ENCODE measurements at places on chromosomes 4 and X. TPM values are rescaled to one million over a fixed set of nuclear protein-coding genes. Genes with fewer than 3 reads are reported as not detected.

- DNase-seq: no peak
Observed at GRCh38 chr4:16721613-16722291, 176.7 kb downstream of the LDB2 start.

GRCh38 chr4:138562544-138562991, 320.4 kb upstream of the SLC7A11 start:
- no peak for DNase-seq

- DNase-seq: no peak
Observed at GRCh38 chr4:85806334-85806733, 331.4 kb downstream of the ARHGAP24 start.

GRCh38 chr4:77022560-77023179, 53.1 kb downstream of the CCNI start:
- no peak for DNase-seq

- DNase-seq: no peak
Observed at GRCh38 chr4:24794916-24795665, at the start of gene SOD3. Gene SOD3, plus strand, starts transcription at chr4:24795573. Its CDS starts 3,949 bp downstream, at chr4:24799522.

DNA sequence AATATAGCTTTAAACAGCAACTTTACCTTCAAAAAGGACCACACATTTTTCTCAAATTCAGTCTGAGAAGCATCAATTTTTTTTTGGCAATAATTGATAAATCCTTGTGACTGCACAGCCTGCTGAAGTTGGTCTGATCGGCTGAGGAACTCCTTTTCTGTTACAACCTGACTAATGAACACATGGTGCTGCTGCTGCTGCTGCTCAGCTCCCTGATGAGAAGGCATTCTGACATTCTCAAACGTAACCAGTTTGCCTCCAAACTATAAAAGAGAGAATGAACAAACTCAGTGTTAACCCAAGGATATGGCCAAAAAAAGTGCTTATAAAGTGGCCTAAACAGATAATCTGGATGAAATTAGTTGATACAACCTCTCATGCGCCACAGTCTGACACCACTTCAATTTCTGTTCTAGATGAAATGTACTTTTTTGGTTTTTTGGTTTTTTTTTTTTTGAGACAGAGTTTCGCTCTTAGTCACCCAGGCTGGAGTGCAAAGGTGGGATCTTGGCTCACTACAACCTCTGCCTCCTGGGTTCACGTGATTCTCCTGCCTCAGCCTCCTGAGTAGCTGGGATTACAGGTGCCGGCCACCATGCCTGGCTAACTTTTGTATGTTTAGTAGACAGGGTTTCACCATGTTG, 26.5 kb downstream of the SEC31A start:
- no peak for DNase-seq

DNA sequence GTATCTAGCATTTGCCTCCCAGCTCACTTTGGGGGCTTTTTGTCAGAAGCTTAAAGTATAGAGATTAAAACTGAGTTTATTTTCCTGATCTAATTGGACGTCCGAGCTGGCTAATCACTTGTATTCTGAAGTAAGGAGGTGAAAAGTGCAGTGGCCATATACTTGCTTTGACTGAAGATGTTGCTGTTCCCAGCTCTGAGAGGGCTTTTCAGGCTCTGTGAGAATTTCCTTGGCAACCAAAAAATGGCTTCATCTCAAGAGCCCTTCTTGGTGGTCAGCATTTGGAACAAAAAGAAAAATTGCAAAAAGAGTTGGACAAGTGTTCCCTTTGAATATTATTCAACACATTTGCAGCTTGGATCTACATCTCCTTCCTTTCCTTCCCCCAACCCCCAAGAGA, 67.0 kb downstream of the SLC4A4 start:
- DNase-seq: no peak

DNA sequence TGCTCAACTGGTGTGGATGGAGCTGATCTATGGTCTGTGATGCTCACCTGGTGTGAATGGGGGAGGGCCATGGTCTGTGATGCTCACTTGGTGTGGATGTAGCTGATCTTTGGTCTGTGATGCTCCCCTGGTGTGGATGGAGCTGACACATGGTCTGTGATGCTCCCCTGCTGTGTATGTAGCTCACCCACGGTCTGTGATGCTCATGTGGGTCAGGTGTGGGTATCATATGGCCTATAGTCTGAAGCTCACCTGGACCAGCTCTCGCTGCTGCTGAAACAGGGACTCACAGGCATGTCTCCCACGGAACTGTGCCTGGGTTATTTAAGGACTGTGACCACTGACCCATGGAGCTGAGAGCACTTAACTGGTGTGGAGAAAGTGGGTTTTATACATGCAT, 109.7 kb downstream of the CRLF2 start:
- no peak for DNase-seq

DNA sequence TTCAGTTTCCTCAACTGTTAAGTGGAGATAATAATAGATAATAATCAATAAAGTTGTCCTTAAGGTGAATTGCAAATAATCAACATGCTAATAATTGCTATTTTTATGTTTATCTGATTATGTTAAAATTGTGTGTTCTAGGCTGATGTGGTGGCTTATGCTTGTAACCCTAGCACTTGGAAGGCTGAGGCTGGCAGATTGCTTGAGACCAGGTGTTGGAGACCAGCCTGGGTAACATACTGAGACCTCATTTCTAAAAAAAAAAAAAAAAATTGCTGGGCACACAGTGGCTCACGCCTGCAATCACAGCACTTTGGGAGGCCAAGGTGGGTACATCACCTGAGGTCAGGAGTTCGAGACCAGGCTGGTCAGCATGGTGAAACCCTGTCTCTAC, 175.2 kb downstream of the GC start:
- DNase-seq: no peak

GRCh38 chr4:93730760-93731159, 97.8 kb upstream of the ATOH1 start:
- no peak for DNase-seq

DNA sequence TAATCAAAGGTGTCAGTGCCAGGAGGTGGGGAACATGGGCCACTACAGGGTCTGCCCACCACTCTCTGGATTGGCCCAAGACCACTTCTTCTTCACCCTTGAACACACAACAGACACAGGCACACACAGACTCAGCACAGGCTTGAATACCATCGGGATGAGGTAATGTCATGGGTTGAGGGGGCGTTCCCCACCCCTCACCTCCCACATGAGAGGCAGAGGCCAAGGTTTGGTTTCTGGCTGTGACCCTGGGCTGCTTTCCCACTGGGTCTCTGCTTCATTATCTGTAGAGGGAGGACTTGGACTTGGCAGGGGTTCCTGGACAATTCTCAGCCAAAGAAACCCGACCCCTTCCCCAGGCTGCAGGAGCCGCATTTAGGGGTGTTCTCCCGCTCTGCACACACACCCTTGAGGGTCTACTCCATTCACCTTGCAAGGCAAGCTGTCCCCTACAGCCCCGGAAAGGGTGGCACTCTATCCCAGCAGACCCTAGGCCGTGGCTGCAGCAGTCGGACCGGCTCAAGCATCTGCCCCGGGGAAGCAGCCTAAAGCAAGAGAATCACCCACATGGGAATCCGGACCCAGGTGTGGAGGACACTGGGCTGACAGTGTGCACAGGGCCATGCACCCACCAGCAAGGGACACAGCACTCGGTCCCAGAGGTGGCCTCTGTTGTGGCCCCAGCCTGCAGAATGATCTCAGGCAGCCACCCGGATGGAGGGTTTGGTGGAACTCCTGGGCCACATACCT, 62.4 kb downstream of the TRMT44 start:
- DNase-seq: no peak

- no peak for DNase-seq
Observed at GRCh38 chr4:42142591-42142990, 9.9 kb downstream of the BEND4 start.

- no peak for DNase-seq
Observed at GRCh38 chr4:120130786-120131185, 64.1 kb upstream of the MAD2L1 start.

- DNase-seq: no peak
Observed at GRCh38 chr4:81359207-81359606, 112.5 kb downstream of the RASGEF1B start.

GRCh38 chrX:131607792-131608369, 64.0 kb downstream of the OR13H1 start:
- no peak for DNase-seq

GRCh38 chrX:72402614-72403013, 96.9 kb upstream of the CITED1 start:
- DNase-seq: no peak

GRCh38 chr4:168263039-168263438, 55.5 kb downstream of the DDX60 start:
- DNase-seq: no peak

GRCh38 chrX:14902537-14902936, 29.3 kb downstream of the MOSPD2 start:
- no peak for DNase-seq

DNA sequence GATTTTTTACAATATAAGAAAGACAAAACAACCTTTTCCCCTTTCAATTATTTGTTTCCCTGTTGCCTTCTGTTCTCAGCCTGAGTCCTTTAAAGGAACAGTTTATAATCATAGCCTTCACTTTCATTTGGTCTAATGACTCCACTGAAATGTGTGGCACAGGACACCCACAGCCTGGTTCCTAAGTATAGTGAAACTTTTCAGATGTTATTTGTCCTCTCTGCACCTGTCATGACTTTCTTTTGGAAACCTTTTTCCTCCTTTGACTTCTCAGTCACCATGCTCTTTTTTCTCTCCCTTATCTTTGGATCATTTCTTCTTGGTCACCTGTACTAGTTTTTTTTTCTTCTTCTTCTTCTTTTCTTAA, 237.8 kb upstream of the ANXA3 start:
- no peak for DNase-seq

GRCh38 chr4:99028187-99028586, 32.7 kb downstream of the METAP1 start:
- DNase-seq: no peak

DNA sequence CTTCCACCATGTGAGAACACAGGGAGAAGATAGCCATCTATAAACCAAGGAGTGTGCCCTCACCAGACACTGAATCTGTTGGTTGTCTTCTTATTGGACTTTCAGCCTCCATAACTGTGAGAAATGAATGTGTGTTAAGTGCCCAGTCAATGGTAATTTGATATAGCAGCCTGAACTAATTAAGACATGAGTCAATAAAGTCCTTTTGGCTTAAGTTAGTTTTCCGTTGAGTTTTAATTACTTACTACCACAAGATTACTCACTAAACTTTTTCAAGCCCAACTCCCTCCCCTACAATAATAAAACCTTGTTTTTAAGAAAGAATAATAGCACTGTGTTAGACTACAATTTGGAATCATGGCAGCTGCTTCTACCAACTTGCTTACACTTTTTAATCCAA, 324.2 kb downstream of the PCDH19 start:
- DNase-seq: no peak

DNA sequence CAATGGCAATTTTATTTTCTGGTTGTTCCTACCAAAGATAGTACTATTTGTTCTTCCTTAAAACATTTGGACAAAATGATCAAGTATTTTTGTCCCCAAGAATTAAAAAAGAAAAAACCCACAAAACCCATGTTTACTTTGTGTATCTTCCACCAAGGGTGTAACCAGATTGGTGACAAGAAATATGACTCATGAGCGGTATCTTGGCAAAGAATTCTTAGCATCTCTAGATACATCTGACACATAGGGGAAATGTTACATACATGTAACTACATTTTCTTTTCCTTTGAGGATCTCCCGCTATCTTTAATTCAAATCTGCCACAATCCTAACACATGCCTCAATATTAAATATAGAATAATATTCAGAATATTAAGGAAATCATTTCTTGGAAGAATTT, 78.7 kb downstream of the WDFY3 start:
- no peak for DNase-seq

GRCh38 chrX:85903692-85904471, 143.5 kb downstream of the CHM start:
- DNase-seq: no peak

- DNase-seq: no peak
Observed at GRCh38 chr4:17020451-17020850, 122.0 kb upstream of the LDB2 start.

DNA sequence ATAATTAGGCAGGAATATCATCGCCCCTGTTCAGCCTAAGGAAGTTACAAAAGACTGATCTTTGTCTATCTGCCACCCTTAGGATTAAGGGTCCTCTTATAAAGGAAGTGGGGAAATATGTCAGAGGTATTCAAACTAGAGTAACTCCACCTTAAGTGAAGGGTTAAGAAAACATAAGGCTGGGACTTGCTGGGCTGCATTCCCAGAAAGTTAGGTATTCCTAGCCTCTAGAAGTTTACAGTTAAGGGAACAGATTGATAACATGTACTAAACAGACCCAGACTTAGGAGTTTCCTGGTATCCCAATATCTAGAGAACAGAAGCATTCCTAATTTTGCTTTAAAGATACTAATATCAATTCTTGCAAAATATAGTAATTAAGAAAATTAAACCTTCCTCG, 6.0 kb downstream of the CXCL2 start:
- no peak for DNase-seq

DNA sequence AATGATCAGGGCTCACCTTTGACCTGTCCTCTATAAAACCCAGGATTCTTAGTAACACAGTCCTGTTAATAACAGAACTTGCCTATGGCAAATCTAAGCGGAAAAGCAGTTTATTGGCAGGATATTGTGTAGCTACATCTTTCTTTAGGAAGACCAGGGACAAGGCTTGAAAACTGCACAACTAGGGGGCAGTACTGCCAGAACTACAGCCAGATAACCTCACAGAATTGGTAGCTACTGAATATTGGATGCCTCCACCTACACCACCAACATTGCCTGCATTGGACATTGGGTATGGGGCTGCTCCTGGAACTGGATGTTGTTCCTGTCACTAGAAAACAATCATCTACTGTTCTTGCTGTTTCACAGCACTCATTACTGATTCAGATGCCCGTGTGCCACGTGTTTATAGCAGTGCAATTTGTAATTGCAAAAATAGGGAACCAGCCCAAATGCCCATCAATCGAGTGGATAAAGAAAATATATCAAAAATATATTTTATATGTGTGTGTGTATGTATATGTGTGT, 47.4 kb downstream of the REPS2 start:
- no peak for DNase-seq

- DNase-seq: no peak
Observed at GRCh38 chrX:38664285-38664684, 102.9 kb downstream of the TSPAN7 start.

- DNase-seq: no peak
Observed at GRCh38 chr4:84973856-84974255, 7.4 kb upstream of the WDFY3 start.

The CPZ gene
- total RNA-seq: 9.7 TPM

The SLC7A11 gene
- total RNA-seq: 1.5 TPM

The KLHL4 gene
- total RNA-seq: 1.6 TPM

The GPM6B gene
- 4.9 TPM for total RNA-seq

The ANXA5 gene
- 319 TPM for total RNA-seq

The CTAG1B gene
- not detected for total RNA-seq

The MAGIX gene
- total RNA-seq: 3.1 TPM

The NWD2 gene
- total RNA-seq: 21.2 TPM

The MAGEA1 gene
- not detected for total RNA-seq

The VSIG4 gene
- 269 TPM for total RNA-seq

The FGF13 gene
- total RNA-seq: 10.4 TPM

The XAGE1A gene
- total RNA-seq: not detected

The CSAG3 gene
- total RNA-seq: not detected

The RBM46 gene
- total RNA-seq: 0.19 TPM

The PITX2 gene
- not detected for total RNA-seq

The RBMXL3 gene
- not detected for total RNA-seq

The CLCN4 gene
- total RNA-seq: 1.2 TPM

The VCX3B gene
- total RNA-seq: not detected

The MTTP gene
- total RNA-seq: not detected
